ENCODE measurements at places on chromosomes 12 and 14.
A peak's percentile ranks its signal among the peaks of the same experiment; 100 is the strongest.

- no peak for DNase-seq
Measured at GRCh38 chr12:67909681-67910080, 79.6 kb upstream of the IFNG-AS1 start.

- no peak for DNase-seq
Measured at GRCh38 chr12:43148691-43149090, 403.3 kb downstream of the ADAMTS20 start.

DNA sequence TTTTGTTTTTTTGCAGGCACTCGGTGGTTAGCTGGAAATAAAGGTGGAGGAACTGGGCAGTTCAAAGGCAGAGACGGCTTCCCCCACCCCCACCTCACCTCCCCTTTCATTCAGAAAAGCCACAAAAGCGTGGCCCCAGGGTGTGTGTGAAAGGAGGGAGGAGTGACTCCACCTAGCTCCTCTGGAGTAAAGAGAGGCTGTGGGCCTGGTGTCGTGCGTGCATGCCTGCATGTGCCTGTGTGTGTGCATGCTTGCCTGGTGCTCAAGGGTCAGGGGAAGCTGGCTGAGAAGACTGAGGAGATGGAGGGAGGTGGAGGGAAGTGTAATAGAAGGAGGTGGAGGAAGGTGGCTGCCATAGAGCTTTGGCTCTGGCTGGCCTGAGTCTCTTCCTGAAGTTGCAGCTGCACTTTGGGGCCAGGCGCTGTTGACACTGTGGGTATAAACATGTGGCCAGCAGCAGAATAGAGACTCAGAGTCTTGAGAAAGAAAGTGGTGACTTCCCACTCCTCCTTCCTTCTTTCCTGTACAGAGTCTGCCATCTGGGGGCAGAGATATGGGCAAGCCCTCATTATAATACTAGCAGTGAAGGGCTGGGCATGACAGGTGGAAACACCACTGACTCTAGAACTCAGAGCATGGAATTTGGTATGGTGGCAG lies 36.9 kb upstream of the SINHCAF start:
- no peak for DNase-seq

DNA sequence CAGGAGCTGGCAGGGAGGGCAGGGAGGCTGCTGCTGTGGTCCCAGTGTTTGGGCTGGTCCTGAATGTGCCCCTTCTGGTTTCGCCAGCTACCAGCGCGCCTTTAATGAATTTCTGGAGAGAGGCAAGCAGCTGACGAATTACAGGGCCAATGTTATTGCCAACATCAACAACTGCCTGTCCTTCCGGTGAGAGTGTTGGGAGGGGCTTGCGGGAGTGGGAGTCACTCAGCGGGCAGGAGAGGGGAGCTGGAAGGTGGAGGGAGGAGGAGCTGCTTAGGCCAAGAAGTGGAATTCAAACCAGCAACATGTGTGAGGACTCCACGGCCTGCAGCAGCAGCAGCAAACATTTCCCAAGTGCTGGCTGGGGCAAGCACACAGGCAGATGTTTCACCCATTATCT lies 7.7 kb downstream of the TNFAIP2 start:
- DNase-seq: no peak

GRCh38 chr12:5589054-5589453 lies 157.1 kb downstream of the NTF3 start:
- DNase-seq: no peak

- DNase-seq: peak; percentile 41
Measured at GRCh38 chr14:58152014-58152857, at the start of gene ARMH4. TSS of gene ARMH4 (minus strand) at chr14:58152213. CDS start at chr14:58139358, 12,855 bp downstream.

DNA sequence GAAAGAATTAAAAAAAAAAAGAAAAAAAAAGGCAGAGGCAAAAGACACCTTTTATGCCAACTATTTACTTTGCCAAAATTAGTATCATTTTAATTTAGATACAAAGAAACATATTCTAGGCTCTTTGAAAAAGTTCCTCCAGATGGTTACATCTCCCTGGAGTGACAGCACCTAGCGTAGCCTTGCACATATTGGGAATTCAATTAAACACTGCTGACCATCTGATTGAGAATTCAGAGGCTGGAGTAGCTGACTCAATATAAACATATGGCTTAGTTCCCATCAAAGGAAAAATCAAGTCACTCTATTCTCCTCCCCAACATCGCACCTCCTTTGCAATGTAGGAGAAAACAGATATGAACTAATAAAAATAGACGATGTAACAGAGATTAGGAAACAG lies 36.4 kb downstream of the ANKS1B start:
- DNase-seq: no peak

- DNase-seq: no peak
Measured at GRCh38 chr14:32602699-32603098, 273.6 kb downstream of the AKAP6 start.

DNA sequence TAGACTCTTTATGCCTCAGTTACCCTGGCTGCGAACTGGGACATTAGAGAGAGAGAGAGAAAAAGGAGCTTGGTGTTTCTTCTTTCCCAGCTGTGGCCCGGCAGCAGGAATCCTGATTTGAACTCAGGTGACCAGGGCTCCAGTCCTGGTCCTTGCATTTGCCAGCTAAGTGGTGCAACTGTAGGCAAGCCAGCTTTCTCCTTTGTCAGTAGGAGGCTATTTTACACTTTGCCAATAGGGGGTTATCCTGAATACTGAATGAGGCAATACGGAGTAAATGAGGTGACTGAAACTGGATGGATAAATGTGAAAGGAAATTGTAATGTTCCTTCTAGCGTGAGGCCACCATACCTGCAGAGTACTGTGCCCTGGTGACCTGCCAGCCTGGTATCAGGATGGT lies 27.8 kb downstream of the KCNA5 start:
- no peak for DNase-seq

DNA sequence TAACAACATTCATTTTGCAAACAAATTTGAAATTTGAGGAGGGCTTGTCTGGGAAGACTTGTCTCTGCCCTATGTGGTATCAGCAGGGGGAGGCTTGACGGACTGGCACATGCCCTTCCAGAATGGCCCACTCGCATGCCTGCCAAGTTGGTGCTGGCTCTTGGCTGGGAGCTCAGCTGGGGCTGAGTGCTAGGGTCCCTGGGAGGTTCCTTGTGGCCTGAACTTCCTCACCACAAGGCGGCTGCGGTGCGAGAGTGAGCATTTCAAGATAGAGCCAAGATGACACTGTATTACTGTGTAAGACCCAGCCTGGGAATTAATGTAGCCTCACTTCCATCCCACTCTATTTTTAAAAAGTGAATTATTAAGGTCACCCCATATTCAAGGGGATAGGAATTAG lies 271.6 kb upstream of the PLEKHG7 start:
- no peak for DNase-seq

GRCh38 chr14:64326502-64326901 lies 32.3 kb upstream of the ESR2 start:
- no peak for DNase-seq

Measured in activated T-helper 1 cell treated with Interleukin-2 at 50 U/mL for 16 hours (primary cell).